ENCODE measurements at places on chromosomes 4 and X.

- DNase-seq, result no peak
Measured at GRCh38 chrX:70166601-70167590, 10.4 kb upstream of the DGAT2L6 start.

DNA sequence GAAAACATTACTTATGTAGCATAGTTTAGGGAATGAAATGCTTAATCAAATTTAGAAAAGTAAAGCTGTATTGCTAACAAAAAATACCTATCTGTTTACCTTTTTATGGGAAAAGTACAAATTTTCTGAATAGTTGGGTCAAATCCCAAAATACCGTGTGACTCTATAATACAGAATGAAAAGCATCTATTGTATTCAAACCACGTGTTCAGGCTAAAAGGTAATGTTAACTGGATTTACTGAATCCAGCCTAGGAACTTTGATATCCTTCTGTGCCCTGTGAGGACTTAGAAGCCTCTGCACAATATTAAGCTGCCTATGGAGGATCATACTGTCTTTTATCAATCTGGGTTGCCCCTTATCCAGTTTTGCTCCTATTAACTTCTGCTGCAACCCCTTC, 36.3 kb upstream of the AGA start:
- no peak for DNase-seq

GRCh38 chr4:115234405-115235093, 121.1 kb upstream of the NDST4 start:
- DNase-seq, result peak; percentile 43

- no peak for DNase-seq
Measured at GRCh38 chr4:4727536-4727935, 131.9 kb upstream of the MSX1 start.

DNA sequence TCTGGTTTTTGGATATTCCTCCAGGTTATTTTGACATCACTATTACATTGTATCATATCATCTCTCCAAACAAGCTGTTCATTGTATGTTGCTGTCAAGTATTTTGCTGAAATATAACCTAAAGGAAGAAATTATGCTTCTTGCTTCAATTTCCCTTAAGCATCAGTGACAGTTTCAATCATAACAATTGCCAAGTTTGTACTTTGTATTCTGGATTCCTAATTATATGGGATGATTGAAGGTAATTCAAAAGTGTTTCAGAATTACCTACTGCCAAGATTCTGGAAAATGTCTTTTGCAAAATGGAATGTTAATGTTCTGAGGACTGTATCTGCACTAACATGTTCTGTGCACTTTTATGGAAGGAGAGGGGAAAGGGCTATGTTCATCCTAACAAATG, 228.7 kb downstream of the PRDM5 start:
- DNase-seq, result no peak

DNA sequence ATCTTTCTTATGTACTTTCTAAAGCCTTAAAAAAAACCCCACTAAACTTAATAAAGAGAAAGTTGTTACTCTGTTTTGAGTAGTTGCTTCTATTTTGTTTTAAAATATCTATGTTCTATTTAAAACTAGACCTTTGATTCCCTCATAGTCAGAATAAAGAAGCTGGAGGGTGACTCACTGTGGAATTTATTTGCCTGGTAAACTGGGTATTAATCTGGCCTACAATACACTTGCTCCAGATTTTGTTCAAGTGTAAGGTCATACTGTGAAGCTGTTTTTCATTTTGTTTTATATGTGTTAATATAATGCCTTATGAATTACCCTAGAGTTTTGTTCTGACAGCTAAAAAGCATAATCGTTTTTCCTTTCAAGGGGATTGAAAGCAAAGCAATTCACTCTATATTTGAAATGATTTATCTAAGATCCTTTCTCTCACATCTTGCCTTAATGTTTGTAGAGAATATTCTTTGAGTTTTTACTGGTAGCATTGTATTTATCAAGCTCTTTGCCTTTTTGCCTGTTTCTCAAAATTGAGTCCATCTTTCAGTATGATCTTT, 277.4 kb upstream of the PITX2 start:
- DNase-seq, result no peak

Measured in WERI-Rb-1 (cell line).